ENCODE measurements at places on chromosomes 1 and 21.

- peak; percentile 92 for DNase-seq
Observed at GRCh38 chr1:78229344-78229743, 183.6 kb downstream of the GIPC2 start.

- no peak for DNase-seq
Observed at GRCh38 chr1:94319319-94320102, 82.1 kb upstream of the ARHGAP29 start.

DNA sequence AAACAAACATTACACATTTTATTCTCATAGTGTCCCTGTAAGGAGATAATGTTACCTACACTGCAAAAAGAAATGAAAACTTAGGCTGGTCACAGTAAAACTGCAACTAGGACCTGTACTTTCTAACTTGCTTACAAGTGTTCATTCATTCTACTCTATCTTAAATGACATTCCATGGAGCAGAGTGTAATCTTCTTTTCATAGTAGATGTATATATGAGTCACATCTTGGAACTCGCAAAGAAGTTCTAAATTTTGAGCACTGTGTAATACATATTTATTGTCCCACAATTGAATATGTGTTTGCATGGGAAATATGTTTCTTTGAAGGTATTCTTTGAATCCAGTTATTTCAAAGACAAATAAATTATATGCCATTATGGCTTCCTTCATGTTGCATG is 1258.5 kb upstream of the ADGRL2 start:
- peak; percentile 45 for DNase-seq

GRCh38 chr1:30881319-30882181 is 27.0 kb downstream of the SDC3 start:
- no peak for DNase-seq

DNA sequence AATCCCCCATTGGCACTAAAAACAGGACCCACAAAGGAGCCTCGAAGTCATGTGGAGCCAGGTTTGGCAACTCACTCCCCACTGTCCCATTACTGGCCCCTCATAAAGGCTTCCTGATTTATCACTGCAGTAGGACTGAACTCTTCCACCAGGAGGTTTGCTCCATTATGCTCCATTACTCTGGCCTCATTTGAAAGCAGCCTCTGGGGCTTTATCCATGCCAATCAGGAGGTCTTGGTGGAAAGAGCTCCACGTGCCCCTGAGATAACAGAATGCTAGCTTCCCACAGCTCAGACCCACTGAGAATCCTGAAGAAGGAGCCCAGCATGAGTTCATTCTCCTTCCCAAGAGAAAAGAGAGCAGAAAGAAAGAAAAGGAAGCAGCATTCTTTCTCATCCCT is 76.4 kb downstream of the HIVEP3 start:
- DNase-seq, result no peak

GRCh38 chr21:36968414-36968813 is 1.9 kb upstream of the HLCS start:
- DNase-seq, result no peak

- no peak for DNase-seq
Observed at GRCh38 chr1:9105336-9105867, 23.5 kb downstream of the GPR157 start.

GRCh38 chr1:222975472-222976122 is 160.8 kb downstream of the DISP1 start:
- peak; percentile 28 for DNase-seq

DNA sequence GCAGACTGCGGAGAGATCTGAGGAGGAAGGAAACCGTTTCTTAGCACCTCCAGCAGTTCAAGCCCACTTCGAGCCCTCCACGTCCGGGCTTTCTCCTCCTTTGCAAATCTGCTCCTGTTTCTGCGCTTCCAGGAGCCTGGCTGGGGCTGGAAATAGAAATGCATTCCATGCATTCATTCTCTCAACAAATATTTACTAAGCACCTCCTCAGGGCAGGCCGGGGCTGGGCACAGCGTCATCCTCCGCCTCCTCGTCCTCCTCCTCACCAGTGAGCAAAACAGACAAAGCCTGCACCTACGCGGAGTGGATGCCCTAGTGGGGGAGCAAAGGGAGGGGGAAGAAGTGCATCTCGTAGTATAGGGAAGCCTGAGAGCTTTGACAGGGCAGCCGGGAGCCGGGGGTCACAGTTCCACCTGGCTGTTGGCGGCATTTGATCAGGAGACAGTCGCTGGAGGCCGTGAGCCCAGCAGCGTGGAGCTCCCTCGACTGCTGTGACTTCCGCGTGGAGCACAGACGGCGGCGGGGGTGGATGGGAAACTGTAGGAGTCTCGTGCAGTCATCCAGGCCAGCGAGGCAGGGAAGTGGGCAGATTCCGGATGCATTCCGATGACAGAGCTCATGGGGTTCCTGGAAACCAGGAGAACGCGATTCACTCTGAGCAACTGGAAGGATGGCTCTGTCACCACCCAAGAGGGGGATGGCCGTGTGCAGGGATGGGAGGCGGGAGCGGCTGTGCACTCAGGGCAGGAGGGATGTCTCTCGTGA is 93.5 kb downstream of the SIK1 start:
- peak; percentile 91 for DNase-seq

DNA sequence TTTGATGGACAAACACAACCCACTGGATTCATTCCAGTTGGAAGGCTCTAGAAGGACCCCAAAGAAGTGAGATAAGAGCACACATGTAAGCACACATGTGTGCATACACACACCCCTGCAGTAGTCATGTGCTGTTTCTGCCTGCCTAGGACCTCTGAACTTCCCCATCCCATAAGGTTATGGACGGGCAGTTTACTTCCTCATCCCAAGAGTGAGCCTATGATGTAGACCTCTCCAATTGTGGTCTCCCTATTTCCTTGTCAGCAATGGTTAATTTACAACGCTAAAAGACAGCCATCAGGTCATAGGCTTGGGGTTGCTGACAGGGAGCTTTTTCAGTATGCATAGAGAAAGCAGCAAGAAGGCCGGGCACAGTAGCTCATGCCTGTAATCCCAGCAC is 15.4 kb upstream of the ADAR start:
- DNase-seq, result no peak

GRCh38 chr1:243712941-243713340 is 137.1 kb downstream of the AKT3 start:
- DNase-seq, result no peak

- DNase-seq, result no peak
Observed at GRCh38 chr1:42970143-42970542, 11.5 kb upstream of the SLC2A1 start.

- DNase-seq, result no peak
Observed at GRCh38 chr21:28393279-28393678, 599.4 kb downstream of the LTN1 start.

DNA sequence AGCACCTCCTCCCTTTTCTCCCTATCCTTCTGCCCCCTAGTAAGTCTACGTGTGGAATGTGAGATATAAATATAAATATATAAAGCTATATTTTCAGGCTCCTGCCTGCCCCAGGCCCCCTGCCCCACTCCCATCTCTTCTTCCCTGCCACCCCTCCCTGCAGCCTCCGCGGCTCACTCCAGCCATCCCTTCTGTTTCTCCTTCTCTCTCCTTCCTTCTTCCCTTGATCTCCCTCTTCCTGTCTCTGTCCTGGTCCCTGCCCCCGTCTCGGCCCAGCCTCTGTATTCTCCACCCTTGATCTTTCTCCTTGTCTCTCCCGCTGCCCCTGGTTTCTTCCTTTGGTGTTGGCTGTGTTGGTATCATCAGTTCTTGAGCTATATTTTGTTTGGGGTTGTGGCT is 23.2 kb downstream of the DMBX1 start:
- no peak for DNase-seq

DNA sequence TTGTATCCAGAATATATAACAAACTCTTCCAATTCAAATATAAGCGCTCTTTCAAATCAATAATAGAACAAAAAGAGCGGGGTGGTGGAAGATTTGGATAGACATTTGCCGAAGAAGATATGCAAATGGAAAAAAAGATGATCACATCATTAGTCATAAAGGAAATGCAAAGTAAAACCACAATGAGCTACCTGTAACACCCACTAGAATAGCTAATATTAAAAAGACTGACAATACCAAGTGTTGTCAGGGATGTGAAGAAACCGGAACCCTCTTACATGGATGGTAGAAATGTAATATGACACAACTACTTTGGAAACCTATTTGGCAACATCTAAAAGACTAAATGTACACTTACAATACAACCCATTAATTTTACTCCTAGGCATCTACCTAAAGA is 5.7 kb upstream of the TRAF5 start:
- DNase-seq, result no peak

DNA sequence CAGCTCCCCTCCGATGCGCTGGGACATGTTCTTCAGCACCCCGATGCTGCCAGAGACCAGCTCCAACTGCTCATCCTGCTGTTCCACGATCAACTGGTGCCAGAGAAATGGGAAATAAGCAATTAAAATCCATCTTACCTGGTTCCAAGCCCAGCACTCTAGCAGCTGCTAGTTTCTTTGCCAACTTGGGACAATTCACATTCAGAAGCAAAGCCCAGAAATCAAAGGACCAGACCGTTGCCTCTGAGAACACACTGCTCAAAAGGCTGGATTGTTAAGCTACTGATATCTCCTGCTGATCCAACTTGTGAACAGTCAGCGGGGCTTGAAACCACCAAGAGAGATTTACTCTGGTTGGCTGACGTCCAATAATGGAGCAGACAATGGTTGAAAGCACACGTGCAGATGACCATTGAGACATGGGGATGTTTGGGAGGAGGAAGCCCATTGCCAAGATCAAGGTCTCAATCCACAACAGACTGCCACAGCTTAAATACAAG is 34.4 kb downstream of the STX6 start:
- no peak for DNase-seq

- DNase-seq, result peak; percentile 7
Observed at GRCh38 chr1:163528710-163529348, 207.1 kb downstream of the NUF2 start.

DNA sequence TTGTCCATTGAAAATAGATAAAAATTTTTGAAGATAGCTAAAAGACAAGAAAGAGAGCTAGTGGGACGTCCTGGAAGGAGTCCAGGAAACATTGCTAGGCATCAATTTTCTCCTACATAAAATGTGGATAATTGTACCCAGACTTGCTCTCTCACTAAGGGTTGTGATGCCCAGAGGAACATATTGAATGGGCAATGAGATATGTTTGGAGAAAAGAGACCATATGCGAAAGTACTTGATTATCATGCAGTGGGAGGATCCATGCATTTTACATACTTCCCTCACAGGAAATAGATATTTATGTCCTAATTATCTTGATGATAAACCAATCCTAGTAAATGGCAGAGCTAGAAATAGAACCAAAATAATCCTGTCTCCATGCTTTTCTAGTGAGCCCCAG is 108.4 kb upstream of the TNR start:
- no peak for DNase-seq

- peak; percentile 74 for DNase-seq
Observed at GRCh38 chr1:161115132-161115711, 2.6 kb downstream of the PFDN2 start.

DNA sequence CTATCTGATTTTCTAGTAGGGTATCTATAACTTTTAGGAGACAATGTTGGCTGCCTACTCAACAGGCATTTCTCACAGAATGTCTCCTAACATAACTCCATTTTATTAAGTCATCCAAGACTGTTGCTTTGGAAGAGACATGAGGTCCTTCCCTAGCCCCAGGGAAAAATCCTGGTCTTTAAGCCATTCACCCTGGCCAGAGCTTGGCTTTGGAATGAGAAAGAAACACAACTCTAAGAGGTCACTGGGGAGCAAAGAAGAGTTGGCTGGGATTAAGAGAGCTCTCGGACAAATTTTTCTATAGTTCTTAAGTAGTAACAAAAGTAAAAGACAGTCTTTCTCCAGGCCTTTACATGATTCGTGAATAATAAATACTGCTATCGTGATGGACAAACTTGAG is 57.9 kb downstream of the PCNX2 start:
- DNase-seq, result no peak

DNA sequence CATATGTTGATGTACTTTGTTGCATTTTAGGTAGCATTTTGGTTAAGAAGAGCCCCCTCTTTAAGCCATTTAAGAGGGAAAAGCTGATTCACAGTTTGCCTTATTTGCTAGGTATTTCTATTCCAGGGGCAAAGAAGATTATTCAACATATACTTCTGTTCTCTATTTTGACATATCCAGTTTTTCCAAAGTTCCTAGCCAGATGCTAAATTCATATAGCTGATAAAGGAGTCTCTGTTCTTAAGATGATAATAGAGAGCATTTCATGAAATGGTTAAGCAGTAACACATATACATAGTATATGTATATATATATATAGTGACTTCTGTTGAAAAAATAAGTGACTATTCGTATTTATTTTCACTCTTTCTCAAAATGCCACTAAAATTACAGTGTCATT is 15.5 kb upstream of the CD55 start:
- no peak for DNase-seq

GRCh38 chr1:62295921-62296491 is 23.2 kb downstream of the KANK4 start:
- DNase-seq, result peak; percentile 30

- no peak for DNase-seq
Observed at GRCh38 chr1:47241114-47242113, 9.4 kb upstream of the TAL1 start.

GRCh38 chr21:29146726-29147125 is 16.3 kb downstream of the MAP3K7CL start:
- no peak for DNase-seq

- no peak for DNase-seq
Observed at GRCh38 chr1:150385537-150386445, 21.8 kb downstream of the RPRD2 start.

DNA sequence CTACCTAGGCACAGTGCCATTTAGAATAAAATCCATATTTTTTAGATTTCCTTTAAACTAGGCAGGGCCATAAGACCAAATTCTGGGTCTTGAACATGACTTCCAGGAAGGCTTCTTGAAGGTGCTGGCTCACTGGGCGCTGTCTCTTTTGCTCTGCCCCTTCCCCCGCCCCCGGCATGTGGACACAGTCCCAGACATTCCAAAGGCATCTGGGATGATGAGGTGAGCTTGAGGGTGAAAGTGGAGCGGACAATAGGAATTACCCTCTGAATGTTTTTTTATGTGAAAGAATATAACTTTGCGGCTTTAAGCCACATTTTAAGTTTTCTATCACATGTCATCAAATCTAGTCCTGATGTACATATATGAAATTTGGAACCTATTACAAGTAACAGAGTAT is 29.4 kb downstream of the RWDD3 start:
- DNase-seq, result peak; percentile 6

GRCh38 chr21:38569733-38570132 is 71.5 kb upstream of the ERG start:
- no peak for DNase-seq

GRCh38 chr1:36644556-36644955 is 161.8 kb upstream of the CSF3R start:
- DNase-seq, result no peak

DNA sequence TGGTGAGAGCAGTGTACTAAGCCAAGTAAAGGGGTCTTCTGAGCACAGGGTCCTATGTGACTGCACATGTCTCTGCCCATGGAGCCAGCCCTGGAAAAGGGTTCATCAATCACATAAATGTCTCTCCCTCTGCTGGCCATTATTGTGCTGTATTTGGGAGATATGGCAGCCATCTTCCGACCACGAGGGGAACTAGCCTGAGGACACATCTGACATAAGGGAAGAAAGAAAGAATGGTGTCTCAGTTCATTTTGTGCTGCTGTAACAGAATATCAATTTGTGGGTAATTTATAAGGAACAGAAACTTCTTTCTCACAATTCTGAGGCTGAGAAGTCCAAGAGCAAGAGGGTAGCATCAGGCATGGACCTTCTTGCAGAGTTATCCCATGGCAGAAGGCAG is 55.1 kb upstream of the GJA5 start:
- DNase-seq, result no peak
